ENCODE measurements at places on chromosomes 4 and X.

DNA sequence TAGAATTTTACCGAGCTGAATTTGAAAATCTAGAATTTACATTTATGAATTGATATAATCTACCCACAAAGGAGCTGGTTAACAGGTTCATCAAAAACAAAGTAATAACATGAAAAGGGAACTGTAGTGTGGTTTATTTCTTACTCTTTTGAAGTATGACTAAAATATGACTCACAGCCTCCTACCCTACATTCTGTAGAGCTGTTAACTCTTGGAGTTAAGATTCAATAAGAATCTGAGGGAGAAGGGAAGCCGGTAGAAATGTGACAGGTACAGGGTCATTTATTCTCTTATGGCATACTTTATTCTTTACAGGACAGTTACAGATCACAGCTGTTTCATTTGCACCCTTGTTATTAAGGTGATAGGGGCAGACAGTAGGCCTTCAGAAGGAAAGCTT, 132.2 kb upstream of the FAM47B start:
- peak; percentile 30 for DNase-seq

DNA sequence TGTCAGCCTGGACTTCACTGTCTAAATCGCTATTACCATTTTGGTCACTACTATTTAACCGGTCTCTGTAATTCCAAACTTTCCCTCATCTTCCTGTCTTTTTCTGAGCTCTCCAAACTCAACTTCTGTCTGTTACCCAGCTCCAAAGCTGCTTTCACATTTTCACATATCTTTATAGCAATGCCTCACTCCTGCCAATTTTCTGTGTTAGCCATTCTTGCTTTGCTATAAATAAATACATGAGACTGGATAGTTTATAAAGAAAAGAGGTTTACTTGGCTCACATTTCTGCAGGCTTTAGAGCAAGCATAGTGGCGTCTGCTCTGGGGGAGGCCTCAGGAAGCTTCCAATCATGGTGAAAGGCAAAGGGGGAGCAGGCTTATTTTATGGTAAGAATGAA, 368.3 kb upstream of the GNPDA2 start:
- no peak for DNase-seq

- DNase-seq: no peak
These were observed 535 bp downstream of the WAS start for GRCh38 chrX:48684134-48684533.

DNA sequence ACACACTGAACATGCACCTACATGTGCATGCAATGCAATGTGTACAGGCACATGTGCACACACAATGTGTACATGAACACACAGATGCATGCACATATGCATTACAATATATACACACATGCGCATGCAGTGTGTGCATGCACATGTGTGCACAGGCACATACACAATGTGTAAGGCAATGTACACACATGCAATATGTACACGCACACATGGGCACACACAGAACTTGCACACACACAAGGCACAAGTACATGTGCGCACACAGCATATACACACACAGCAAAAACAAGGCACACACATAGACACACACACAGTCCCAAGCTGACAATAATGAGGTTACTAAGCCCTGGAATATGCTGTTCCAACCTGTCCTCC, 76.3 kb downstream of the EVC2 start:
- DNase-seq: no peak

- peak; percentile 75 for DNase-seq
These were observed 63.2 kb downstream of the QDPR start for GRCh38 chr4:17448689-17449088.

- DNase-seq: no peak
These were observed 367.4 kb upstream of the ARX start for GRCh38 chrX:25383196-25383595.

GRCh38 chr4:139987502-139987850, 166.5 kb downstream of the MAML3 start:
- DNase-seq: no peak
